ENCODE measurements at places on chromosomes 4 and X. TPM values are rescaled to one million over a fixed set of nuclear protein-coding genes. Genes with fewer than 3 reads are reported as not detected.

The FDCSP gene
- not detected for total RNA-seq

The BCORL1 gene
- total RNA-seq = 14.4 TPM

The CDKL2 gene
- 2.0 TPM for total RNA-seq

The SGMS2 gene
- total RNA-seq = 49.1 TPM

The COL25A1 gene
- total RNA-seq = 0.29 TPM

DNA sequence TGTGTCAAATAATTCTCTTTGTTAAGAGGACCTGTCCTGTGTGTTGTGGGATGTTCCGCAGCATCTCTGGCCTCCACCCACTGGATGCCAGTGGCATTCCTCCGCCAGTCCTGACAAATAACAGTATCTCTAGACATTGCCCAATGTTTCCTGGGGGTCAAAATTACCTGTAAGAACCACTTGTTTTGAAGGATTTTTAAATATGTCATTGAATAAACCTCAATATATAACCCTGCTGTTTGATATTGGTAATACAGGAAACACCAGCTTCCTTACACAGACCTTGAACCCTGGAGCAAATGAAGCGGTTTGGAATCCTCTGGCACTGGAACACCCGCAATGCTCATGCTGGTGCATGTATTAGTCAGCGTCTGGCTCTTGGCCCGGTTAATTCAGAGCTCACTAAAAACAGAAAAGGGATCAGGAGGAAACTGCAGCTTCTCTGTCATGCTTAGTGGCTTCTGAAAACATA lies 101.3 kb downstream of the TBL1X start:
- no peak overlapping the region for H3K27ac ChIP-seq
- no peaks in the 10 kb centered on the region for H3K4me1 ChIP-seq
- peak; percentile 57 for DNase-seq
- H3K36me3 ChIP-seq = no peaks in the 10 kb centered on the region

- H3K36me3 ChIP-seq = no peaks in the 10 kb centered on the region
- no peak for DNase-seq
- no peak overlapping the region for H3K4me3 ChIP-seq
- H3K27ac ChIP-seq = no peak overlapping the region
- no peaks in the 10 kb centered on the region for H3K27me3 ChIP-seq
These were observed 33.9 kb downstream of the GPRIN3 start for GRCh38 chr4:89273741-89274141.

GRCh38 chr4:139454111-139455045 lies at the start of gene RAB33B:
Gene RAB33B (plus strand): TSS chr4:139454121. CDS start chr4:139454196, 75 bp downstream.
- H3K27ac ChIP-seq = peak within 1 kb of the TSS; percentile 99
- H3K36me3 ChIP-seq = no peaks in the 10 kb centered on the region
- DNase-seq = no peak
- H3K4me3 ChIP-seq = peak within 1 kb of the TSS; percentile 83
